DND-41 (cell line): ENCODE measurements at places on chromosomes 7 and 10.
A peak's percentile ranks its signal among the peaks of the same experiment; 100 is the strongest.

DNA sequence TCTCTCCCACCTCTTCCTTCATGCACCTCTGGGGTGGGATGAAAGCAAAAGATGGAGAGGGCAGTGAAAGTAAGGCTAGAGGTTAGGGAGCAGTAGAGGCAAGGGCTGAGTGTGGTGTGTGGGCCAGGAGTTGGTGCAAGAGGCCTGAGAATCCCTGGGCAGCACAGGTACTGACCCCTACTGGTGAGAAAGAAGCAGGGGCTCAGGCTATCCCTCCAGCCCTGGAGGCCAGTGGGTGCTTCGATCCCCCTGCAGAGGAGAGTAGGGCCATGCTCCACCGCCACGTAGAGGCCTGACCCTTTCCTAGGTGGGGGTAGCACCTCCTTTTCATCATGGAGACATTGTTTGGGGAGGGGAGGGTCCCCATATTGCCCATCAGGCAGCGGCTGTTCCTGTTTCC is 9.8 kb downstream of the CDHR1 start:
- no peak overlapping the region for H3K27ac ChIP-seq
- H3K36me3 ChIP-seq, result no peaks in the 10 kb centered on the region
- no peak for DNase-seq

DNA sequence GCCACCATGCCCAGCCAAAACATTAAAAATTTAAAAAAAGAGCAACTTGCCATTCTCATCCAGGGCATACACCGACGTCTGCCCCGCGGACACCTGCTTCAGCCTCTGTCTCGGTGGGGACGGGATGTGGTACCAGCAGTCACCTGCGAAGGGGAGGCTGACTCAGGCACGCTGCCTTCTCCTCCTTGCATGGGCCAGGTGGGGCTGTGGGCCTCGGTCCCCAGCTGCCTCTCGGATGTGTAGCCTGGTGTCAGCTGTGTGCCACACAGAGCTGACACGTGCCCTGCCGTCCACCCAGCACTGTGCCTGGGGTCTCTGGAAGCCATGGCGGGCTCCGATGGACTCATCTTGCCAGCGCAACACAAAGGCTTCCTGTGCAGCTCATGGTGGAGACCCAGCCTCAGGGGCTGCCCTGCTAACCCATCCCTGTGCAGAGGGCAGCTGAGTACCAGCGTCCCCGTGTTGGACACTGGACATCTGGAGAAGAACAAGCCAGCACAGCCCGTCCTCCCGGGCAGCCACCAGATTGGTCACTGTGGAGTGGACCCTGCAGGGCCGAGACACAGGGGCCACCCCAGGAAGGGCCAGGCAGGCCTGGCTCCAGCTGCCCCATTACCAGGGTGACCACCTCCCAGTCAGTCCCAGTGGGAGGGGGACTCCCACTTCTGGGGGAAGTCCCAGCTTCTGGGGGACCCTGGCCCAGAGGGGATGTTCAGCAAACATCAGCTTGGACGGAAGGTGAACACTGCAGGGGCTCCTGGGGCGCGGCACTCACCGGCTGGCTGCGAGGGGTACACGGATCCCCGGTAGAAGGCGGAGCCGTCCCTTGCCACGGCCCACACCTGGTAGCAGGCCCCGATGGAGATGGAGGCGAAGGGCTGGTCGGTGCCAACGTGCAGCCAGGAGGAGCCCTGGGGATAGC is 10.6 kb downstream of the BHLHA15 start:
- no peak overlapping the region for H3K27ac ChIP-seq
- no peaks in the 10 kb centered on the region for H3K27me3 ChIP-seq
- H3K4me3 ChIP-seq, result no peak overlapping the region
- no peaks in the 10 kb centered on the region for H3K4me1 ChIP-seq
- peaks cover 22% of the 10 kb centered on the region for H3K36me3 ChIP-seq

DNA sequence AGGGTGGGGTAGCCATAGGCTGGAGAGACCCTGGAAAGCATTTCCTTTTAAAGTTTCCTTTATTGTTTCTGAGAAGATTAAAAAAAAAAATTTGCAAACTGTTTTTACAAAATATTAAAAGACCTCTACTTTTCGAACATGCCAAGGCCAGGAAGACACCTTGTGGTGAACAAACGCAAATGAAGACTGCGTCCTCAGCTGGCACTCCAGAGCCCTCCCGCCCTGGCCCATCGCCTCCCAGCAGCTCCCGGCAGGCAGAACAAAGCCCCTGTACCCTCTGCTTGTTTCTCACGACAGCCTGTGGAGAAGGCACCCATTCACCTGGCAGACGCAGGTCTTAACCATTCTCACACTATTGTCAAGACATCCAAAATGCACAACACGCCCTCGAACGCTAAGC is 56.4 kb downstream of the ESYT2 start:
- no peaks in the 10 kb centered on the region for H3K27me3 ChIP-seq
- H3K36me3 ChIP-seq, result peaks cover 80% of the 10 kb centered on the region
- H3K4me3 ChIP-seq, result no peak overlapping the region
- DNase-seq, result no peak
- no peaks in the 10 kb centered on the region for H3K4me1 ChIP-seq

DNA sequence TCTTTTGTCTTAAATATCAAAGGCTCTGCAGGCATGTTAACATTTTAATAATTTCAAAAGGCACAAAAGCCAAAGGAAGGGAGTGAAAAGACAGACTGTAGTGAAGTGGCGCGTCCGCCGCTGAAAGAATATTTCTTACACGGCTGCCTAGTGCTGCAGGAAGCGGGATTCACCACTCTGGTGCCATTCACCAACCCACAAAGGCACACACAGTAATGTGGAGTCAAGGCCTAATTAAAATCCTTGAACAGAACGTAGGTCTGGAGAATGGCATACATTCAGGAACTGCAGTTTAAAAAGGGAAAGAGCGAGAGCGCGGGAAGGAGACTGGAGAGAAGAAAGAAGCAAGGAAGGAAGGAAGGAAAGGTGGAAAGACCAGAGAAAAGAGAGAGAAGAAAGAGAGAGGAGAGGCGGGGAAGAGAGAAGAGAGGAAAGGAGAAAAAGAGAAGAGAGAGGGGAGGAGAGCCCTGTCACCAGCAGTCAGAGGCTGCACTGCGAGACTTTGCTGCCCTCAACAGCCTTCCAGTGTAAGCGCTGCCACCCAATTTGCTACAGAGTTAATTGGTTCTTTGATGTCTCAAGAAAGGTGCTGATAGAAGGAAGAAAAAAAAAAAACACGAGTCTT is 554.0 kb downstream of the MDFIC start:
- no peak overlapping the region for H3K27ac ChIP-seq
- no peaks in the 10 kb centered on the region for H3K27me3 ChIP-seq
- DNase-seq, result peak; percentile 8
- no peak overlapping the region for H3K4me3 ChIP-seq

- peak overlapping the region; percentile 67 for H3K27ac ChIP-seq
- no peak overlapping the region for H3K4me3 ChIP-seq
- H3K4me1 ChIP-seq, result peaks cover 30% of the 10 kb centered on the region
- H3K36me3 ChIP-seq, result peaks cover 96% of the 10 kb centered on the region
- no peaks in the 10 kb centered on the region for H3K27me3 ChIP-seq
Observed at GRCh38 chr10:124665558-124665957, 78.6 kb downstream of the FAM53B start.

- H3K4me1 ChIP-seq, result peaks cover 42% of the 10 kb centered on the region
- no peak for DNase-seq
- H3K27me3 ChIP-seq, result no peaks in the 10 kb centered on the region
- peak overlapping the region; percentile 57 for H3K4me3 ChIP-seq
Observed at GRCh38 chr7:101857358-101857811, 40.0 kb downstream of the CUX1 start.

- H3K4me3 ChIP-seq, result peak overlapping the region; percentile 25; the same call in 1 of the 2 replicates
- H3K27ac ChIP-seq, result peak overlapping the region; percentile 98
- no peaks in the 10 kb centered on the region for H3K27me3 ChIP-seq
- DNase-seq, result peak; percentile 59
- H3K4me1 ChIP-seq, result peaks cover 40% of the 10 kb centered on the region
- H3K36me3 ChIP-seq, result no peaks in the 10 kb centered on the region
Observed at GRCh38 chr7:72152161-72153131, 259.7 kb downstream of the CALN1 start.

DNA sequence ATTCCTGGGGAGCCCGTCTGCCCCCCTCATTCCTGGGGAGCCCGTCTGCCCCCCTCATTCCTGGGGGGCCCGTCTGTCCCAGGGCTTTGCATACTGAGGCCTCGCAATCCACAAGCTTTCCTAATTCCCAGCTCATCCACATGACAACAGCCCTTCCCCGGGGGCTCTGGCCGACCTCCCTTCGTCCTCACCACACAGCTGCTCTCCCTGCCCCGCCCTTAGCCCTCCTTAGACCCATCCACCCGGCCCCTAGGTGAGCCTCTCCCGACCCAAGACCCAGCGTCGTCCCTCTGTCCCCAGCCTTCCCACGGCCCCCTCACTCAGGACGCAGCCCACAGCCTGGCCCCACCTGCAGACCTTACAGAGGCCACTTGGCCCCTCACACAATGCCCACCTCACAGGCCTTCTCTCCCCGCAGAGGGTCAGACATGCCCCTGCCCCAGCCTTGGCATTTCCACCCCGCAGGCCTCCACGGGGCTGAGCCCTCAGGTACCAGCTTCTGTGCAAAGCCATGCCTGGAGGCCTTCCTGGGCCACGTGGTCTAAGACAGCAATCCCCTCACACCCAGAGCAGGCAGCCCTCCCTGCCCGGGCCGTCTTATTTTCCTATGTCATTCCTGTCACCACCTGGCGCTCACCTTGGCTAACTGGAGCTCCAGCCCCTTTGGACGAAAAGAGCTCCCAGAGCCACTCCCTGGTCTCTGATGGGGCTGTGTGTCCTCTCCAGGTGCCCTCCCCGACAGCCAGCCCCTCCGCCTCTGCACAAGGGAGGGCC is 3.5 kb upstream of the FAM20C start:
- H3K27me3 ChIP-seq, result peaks cover 4% of the 10 kb centered on the region
- H3K4me1 ChIP-seq, result no peaks in the 10 kb centered on the region
- no peak overlapping the region for H3K27ac ChIP-seq
- no peak for DNase-seq
- no peak overlapping the region for H3K4me3 ChIP-seq

DNA sequence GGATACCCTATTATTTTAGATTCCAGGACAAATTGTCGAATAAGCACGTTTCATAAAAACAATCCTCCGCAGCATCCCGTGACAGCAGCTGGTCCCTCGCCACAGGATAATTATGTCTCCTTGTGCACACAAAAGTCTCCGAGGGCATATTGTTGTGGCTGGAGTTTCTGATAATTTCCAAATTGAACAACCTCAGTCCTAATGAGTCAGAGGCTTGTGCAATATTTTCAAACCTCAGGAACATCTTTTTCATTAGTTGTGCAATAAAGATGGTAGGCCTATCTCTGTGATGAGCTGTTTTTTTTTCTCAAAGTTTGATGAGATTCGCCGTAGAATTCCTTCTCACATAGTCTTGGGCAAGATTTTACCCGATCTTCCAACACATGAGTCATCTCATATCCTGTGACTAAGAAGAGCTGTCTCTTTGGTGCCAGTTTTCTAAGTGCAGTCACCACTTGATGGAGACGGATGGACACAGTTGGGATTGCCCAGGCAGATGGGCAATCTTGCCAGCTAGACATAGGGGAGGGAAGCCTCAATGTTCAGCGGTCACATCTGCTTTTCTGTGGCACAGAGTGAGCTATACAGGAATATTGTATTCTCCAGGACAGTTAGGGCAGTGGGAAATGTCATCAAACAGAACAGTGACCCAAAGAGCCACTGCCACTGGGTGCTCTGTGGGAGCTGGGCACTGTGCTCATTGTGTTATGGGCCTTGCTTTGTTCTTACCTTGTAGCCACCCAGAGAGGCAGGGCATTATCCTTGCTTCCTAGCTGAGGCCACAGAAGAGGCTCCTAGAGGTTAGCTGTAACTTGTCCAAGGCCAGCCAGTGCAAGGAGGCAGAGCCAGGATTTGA is 7.8 kb downstream of the HTRA1 start:
- H3K36me3 ChIP-seq, result no peaks in the 10 kb centered on the region
- no peak overlapping the region for H3K27ac ChIP-seq

GRCh38 chr10:123144697-123145541 is 3.0 kb upstream of the HMX2 start:
- peaks cover 6% of the 10 kb centered on the region for H3K27me3 ChIP-seq
- no peaks in the 10 kb centered on the region for H3K36me3 ChIP-seq
- no peak for DNase-seq
- H3K4me3 ChIP-seq, result no peak overlapping the region

DNA sequence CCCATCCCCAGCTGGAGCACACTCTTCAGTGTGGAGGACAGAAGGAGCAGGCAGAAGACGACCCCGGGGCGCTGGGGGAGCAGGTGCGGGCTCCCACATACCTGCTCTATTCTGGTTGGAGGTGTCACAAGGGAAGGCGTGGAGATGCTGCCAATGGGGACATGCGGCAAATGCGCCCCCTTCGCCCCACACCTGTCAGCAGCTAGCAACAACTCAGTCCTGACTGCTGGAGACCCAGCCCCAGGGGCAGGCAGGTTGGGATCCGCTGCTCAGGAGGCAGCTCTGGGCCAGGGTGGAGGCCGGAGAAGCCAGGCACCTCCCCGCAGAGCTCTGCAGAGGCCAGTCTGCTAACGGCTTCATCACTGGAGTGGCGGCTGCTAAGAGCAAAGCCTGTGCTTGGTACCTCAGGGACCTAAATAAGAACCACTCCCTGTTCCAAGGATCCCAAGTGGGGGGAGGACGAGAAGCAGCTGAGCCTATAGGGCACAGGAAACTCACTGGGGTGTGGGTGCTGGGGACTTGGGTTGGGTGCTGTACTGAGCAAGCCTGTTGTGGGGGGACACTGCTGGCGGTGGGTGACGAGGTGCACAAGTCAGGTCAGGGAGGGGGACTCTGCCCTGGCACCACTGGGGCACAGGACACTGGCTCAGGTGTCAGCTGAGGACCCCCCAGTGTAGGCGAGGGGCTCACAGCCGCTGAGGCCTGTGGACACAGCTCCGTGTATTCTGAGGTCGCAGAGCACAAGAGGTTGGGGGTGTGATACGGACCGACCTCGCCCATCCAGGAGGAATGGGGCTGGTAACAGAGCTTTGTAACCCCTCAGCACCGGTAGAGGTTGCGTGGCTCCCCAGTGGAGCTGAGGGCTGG is 19.2 kb upstream of the GPR146 start:
- H3K4me3 ChIP-seq, result no peak overlapping the region
- no peaks in the 10 kb centered on the region for H3K36me3 ChIP-seq
- H3K27me3 ChIP-seq, result no peaks in the 10 kb centered on the region
- no peaks in the 10 kb centered on the region for H3K4me1 ChIP-seq

DNA sequence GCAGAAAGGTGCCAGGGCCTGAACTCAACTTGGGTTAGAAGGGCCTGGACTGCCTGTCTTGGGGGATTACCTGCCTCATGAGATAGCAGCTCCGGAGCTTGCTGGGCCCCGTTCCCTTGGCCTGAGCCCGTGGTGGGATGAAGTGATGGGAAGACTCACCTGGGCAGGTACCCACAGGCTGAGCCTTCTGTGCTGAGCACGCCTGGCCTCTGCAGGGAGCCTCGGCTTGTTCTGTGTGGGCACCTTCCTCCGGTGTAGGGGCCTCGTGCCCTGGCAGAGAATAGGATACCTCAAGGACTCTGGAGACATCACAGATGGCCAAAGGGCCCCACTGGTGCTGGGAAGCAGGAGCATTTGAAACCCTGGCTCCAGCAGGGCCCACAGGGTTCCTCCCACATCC is 4.5 kb downstream of the ZNF467 start:
- no peak overlapping the region for H3K4me3 ChIP-seq
- H3K4me1 ChIP-seq, result peaks cover 23% of the 10 kb centered on the region
- H3K27me3 ChIP-seq, result peaks cover 14% of the 10 kb centered on the region
- DNase-seq, result no peak
